ENCODE measurements at places on chromosomes 2 and 18.

DNA sequence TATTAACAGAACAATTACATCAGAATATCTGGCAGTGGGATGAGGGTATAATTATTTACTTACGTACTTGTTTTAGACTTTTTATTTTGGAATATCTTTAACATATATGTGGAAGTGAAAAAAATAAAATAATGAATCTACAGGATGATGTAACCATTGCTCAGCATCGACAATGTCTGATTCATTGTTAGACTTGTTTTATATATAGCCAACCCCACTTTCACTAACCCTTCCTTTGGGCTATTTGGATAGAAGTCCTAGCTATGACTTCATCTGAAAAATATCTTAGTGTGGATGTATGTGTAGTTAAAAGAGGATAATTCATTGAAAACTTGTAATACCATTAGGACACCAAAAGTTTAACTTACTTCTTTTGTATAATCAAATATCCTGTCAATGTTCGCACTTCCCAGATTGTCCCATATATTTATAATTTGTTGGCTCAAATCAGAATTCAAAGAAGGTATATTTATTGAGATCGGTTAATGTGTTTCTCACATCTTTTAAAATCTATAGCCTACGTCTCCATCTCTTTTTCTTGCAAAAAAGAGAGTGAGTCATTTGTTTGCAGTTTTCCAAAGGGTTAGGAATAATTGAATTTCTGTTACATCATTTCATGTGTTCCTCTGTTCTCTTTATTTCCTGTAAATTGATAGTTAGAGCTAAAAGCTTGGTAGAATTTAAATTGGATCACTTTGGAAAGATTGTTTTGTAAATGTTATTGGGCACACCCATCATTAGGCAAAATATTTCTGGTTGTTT, 506.1 kb upstream of the FAM98A start:
- DNase-seq: no peak

GRCh38 chr2:5980450-5981190, 288.4 kb downstream of the SOX11 start:
- DNase-seq: no peak

GRCh38 chr2:173749315-173749714, 215.9 kb downstream of the SP3 start:
- no peak for DNase-seq

DNA sequence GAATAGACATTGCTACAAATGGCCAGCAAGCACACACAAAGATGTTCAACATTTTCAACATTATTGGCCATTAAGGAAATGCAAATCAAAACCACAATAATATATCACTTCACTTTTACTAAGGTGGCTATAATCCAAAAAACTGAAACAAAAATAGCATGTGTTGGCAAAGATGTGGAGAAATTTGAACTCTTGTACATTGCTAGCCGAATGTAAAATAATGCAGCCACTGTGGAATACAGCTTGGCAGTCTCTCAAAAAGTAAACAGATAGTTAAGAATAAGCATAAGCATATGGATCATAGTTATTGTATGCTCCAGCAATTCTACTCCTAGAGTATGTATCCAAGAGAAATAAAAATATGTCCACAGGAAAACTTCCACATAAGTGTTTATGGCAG, 192.5 kb downstream of the EN1 start:
- DNase-seq: no peak

- no peak for DNase-seq
Observed at GRCh38 chr2:128801576-128801975, 482.9 kb upstream of the HS6ST1 start.

DNA sequence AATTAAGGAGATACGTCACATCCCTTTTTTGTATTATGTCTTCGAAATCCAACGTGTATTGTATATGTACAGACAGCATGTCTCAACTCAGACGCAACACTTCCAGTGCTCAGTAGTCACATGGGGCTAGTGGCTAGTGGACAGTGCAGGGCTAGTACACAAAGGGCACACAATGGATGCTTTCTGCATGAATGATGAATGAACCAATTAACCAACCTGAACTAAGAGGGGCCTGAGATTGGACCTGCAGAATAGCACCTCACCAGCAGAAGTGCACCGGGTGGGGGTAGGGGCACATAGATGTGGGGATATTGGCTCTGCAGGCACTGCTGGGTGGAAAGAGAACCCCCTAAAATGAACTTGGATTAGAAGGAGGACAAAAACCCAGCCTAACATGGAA, 20.7 kb downstream of the ST8SIA5 start:
- no peak for DNase-seq

DNA sequence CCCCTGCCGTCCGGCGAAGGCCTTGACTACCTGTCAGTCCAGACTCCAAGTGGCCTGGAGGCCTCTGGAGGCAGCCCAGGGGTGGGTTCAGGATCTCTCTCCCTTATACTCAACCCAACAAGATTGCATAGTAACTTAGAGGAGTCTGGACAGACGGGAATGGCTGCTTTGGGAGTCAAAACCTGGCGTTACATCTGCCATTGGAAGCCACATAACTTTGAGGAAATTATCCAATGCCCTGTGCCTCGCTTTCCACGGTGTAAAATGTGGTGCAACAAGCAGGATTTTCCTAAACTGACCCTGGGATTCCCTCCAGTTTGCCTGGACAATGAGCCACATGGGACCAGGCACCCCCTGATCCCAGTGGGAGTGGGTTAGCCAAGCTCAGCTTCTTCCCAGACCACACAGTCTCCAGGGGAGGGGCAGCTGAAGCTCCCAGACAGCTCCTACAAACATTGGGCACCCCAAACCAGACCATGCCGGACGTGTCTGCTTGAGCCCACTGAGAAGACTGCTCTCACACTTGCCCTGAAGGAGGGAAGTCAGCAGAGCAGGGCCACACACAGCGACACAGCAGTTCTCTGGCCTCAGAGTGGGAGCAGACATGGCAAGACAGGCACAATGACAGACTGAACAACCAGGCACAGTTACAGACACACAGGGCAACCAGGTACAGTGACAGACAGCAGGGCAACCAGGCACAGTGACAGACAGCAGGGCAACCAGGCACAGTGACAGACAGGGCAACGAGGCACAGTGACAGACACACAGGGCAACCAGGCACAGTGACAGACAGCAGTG, 65.6 kb upstream of the RAB6C start:
- no peak for DNase-seq

- no peak for DNase-seq
Observed at GRCh38 chr2:220275454-220275853, 648.0 kb downstream of the SLC4A3 start.

- peak; percentile 4 for DNase-seq
Observed at GRCh38 chr18:37476182-37476581, 89.4 kb downstream of the CELF4 start.

DNA sequence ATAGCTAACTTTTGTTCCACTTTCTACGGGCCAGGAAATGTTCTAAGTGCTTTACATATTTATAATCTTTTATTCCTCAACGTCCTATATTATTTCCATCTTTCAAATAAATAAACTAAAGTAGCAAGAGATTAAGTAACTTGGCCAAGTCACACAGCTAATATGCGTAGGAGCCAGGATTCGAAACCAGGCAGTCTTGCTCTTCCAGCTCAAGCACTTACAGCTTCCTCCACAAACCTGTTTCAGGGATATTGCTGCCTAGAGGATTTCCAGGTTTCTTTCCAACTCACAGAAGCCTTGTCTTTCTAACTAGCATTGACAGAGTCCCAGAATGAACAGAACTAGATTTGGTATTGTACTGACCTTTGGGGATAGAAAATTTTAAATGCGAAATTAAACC, 102.5 kb downstream of the FIGN start:
- no peak for DNase-seq

- DNase-seq: no peak
Observed at GRCh38 chr18:56639104-56639381, 651 bp upstream of the TXNL1 start.

DNA sequence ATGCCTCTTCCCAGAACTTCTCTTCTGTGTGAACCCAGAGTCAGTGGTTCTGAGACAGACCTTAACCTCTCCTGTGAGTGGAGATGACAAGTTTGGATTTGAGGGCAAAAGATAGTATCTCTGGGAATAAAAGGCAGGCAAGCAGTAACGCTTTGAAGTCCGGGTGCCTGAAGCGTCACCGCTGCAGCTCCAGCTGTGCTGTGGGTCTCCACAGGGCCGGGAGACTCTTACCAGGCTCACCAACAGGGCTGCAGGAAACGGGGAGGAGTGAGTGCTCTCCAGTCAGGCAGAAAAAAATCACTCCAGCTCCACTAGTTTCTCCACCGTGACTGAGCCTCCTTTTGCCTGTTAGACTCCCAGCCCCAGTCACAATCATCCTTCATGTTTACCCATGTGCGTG, 79.7 kb upstream of the MAP4K4 start:
- no peak for DNase-seq

DNA sequence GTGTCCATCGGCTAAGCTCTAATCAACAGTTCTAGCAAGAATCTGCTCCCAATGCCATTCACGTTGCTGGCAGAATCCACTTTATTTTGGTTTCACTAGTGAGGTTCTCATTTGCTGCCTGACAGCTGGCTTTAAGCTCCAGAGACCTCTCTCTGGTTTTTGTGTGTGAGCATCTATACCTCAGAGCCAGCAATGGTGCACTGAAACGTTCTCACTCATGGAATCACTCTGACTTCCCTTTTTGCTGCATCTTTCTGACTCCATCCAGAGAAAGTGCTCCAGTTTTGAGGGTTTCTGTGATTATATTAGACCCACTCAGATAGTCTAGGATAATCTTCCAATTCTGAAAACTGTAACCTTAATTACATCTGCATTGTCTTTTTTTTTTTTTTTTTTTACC, 596.6 kb downstream of the RNF144A start:
- no peak for DNase-seq

DNA sequence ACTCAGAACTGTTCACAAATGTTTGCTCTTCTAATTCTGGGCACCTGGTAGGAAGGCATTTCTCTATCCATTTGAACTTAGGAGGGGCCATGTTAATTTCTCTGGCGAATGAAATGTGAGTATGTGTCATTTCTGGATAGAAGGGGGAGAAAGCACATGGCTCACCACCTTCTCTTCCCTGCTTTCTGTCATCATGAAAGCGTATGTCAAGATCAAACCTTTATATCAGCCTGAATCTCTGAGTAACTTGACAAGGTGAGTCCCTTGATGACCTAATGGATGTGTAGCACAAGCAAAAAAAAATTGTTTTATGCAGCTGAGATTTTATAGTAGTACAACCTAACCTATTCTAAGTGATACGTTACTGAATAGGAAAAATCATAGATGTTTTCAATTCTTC, 12.1 kb upstream of the LCT start:
- DNase-seq: no peak

DNA sequence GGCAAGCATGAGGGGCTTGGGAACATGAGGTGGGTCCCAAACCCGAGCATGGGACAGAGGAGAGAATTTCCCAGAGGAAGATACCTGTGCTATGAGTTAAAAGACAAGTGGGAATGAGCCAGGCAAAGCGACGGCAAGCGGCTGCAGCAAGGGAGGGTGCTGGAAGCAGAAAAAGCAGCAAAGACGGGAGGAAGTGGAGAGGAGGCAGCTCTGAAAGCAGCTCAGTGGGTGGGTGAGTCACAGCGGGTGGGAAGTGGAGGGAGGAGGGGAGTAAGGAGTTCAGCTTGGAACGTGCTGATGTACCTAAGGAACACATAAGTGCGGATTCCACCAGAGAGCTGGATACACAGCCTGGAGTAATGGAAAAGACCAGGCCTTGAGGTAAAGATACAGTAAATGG, 41.4 kb downstream of the THUMPD2 start:
- no peak for DNase-seq

GRCh38 chr2:120867290-120868241, 131.9 kb downstream of the GLI2 start:
- no peak for DNase-seq

- DNase-seq: no peak
Observed at GRCh38 chr2:200148366-200148765, 158.1 kb upstream of the SPATS2L start.

DNA sequence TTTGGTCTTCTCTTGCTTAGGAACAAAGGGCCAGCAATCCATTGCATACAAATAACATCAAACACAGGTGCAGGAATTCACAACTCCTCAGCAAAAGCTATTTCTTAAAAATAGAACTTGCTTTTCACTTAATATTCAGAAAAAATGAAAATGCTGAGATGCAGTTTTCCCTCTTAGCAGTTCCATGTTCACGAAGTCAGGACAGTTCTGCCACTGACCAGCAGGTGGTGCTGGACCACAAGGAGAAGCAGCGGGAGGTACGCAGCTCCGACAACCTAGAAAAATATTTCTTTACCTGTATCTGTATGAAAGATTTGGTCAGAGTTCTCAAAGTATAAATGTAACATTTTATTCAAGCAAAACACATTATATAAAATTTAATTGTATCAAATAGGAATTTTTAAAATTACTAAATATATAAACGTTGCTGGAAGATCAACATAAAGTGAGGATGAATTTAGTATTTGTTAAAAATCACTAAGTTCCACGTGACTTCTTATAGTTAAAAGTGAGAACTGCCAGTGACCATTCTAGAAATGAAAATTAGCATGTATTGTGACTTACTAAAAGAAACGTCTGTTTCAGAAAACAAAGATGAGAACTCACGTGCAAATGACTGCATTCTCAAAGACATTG, 48.8 kb downstream of the ADNP2 start:
- DNase-seq: peak; percentile 55

DNA sequence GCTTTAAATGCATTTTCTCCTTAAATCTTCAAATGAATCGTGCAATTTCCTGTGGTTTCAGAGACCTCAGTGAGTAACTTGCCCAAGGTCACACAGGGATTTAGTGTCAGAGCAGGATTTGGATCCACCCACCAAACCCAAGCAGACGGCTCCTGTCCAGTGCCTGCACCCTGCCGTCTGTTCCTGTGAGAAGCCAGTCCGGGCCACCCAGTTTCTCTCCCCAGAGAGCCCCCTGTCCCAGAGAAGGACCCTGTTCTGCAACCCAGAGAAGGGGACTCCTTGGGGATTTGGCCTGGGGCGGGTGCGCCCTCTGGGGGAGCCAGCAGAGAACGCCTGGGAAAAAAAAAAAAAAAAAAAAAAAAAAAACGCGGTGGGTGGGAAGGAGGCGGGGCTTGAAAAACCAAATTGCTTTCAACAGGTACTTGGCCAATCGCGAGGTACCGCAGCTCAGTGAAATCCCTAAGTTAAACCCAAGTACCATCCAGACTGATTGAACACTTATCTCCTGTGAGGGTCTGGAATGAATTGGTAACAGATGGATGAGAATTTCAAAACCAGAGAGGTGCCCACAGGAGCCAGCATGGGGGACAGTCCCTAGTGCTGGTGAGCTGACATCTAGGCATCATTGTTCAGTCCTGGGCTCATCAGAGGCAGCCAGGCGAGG, 30.9 kb upstream of the REEP1 start:
- DNase-seq: peak; percentile 19

DNA sequence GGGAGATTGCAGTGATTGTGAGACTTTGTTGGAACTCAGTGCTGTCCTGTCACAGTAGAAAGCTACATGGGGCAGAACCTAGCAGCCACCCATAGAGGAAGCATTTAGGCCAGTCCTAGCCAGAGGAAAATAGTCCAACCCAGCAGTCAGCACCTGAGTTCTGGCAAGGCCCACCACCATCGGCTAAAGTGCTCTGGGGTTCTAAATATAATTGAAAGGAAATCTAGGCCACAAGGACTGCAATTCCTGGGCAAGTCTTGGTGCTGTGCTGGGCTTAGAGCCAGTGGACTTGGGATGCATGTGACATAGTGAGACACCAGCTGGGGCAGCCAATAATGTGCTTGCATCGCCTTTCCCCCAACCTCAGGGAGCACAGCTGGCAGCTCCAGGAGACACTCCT, 28.9 kb upstream of the ACTR2 start:
- no peak for DNase-seq

GRCh38 chr18:26697186-26697884, 149.0 kb upstream of the KCTD1 start:
- DNase-seq: no peak

GRCh38 chr18:8726963-8727705, 21.8 kb downstream of the MTCL1 start:
- no peak for DNase-seq

- DNase-seq: no peak
Observed at GRCh38 chr2:45008296-45009129, 739 bp downstream of the SIX2 start.

All from activated CD4-positive, alpha-beta T cell treated with anti-CD3 and anti-CD28 coated beads for 24 hours (primary cell).